ENCODE measurements at places on chromosomes 4 and X.
A peak's percentile ranks its signal among the peaks of the same experiment; 100 is the strongest.

DNA sequence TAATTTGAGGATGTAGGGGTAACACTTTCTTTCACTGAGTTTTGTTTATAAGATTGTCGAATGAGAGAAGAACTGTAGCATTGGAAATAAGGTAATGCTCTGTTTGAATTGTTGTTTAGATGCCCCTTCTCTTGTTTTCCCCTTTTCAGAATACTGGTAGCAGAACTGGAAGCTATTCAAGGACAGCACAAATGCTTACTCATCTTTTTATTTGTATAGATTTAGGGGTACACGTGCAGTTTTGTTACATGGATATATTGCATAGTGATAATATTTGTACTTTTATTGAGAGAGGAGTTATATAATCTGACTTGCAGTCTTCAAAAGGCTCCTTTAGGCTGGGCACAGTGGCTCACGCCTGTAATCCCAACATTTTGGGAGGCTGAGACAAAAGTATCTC lies 145.4 kb upstream of the HAND2 start:
- no peak for DNase-seq

DNA sequence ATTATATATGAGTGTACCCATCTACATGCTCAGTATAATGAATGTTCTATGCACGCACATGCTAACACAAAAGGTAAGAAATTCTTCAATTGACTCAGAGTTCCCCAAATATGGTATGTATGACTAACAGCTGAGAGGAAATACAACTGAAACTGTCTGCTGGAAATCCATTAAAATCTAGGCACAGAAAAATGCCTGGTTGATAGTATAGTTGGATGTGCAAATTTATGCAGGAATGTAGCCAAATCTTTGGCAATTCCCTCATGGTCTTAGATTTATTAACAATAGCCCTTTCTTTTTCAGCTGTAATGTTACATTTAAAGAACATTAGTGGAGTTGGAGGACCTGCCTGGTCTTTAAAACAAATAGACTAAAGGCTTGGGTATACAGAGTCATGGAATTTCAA lies 5.5 kb downstream of the CAMK2D start:
- no peak for DNase-seq

DNA sequence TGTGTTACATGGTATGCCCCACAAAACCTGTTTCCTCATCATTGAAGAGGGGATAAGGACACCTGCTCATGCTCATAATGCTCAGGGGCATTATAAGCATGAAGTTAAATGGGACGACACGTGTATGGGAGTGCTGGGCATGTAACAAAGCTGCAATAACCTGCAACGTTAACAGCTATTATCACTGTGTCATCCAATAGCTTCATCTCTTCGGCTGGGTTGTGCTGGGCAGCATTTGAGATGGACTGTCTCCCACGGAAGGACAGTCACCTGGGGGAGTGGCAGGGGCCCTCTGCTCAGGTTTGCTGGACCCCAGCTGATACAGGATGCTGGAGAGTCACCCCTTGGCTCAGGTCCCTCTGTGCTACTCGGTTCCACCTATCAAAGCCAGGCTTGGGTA lies 94.5 kb downstream of the NSUN7 start:
- DNase-seq, result no peak

- DNase-seq, result no peak
Measured at GRCh38 chr4:53015681-53016080, 153.6 kb downstream of the RASL11B start.

DNA sequence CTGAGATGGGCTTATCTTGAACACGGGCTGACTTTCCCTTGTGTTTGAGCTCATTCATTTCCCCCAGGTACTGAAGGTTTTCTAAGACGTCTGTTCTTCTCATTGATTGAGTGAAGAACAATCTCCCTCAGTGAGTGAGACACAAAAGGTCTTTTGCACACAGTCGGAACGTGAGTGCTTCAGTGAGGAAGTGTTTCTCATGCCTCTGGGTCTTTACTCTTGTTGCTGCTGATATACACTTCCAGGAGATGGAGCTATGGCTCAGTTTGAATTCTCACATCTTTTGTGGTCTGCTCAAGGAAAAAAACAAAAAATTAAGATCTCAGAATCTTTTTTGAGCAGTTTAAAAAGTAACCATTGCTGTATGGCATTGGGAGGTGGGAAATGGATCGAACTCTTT lies 981.9 kb upstream of the TENM3 start:
- no peak for DNase-seq

DNA sequence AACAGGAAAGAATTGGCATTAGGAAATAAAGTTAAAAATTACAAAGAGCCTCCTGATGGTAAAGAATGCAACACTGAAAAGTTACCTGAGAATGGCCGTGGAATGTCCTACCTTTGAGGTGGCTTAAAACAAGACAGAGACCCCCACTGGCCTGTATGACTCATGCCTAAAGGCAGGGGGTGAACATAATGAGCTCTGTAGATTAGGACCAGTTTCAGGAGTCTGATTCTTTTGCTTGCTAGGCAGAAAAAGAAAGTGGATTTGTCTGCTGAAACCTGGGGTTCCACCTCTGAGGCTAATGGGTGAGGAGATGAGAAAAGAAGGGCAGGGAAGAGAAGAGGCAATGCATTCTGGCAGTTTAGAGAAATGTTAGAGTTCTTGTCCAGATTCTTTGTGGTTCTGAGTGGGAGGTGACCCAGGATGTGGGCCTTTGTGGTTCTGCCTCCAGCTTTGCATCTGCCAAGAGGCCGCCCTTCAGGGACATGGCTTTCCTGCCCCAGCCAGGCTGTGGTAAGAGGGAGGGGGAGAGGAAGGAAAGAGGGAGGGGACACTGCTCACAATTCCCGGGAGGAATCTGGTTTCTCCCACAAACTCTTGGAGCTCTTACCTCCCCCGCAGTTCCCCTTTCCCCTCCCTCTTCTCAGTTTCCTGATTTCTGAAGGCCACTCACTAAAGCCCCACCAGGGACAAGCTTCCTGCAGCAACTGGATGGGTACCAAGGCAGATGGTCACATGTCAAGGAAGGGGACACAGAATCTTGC lies 109.6 kb downstream of the EFNB1 start:
- DNase-seq, result no peak

- no peak for DNase-seq
Measured at GRCh38 chr4:23163647-23164436, 471.1 kb downstream of the GBA3 start.

DNA sequence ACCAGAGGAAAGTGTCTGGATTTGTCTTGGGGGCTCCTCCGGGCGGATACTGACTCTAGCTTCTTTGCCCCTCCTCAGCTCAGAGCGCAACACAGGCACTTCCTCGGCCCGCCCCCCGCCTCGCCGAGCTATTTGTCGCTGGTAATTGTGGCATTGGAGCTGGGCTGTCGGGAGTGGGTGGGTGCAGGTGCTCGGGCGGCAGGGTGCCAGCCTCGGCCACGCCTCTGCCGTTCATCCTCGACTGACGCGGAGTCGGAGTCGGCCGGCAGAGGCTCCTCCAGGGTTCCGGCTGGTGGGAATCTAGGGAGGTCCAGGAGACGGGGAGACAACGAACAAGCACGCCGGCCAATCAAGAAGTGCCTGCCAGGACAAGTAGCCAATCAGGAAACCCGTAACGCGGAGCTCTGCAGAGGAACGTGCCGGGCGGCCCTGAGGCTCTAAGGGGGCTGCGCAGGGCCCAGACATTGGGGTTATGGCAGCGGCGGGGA lies 3.9 kb upstream of the SYN1 start:
- peak; percentile 38 for DNase-seq

DNA sequence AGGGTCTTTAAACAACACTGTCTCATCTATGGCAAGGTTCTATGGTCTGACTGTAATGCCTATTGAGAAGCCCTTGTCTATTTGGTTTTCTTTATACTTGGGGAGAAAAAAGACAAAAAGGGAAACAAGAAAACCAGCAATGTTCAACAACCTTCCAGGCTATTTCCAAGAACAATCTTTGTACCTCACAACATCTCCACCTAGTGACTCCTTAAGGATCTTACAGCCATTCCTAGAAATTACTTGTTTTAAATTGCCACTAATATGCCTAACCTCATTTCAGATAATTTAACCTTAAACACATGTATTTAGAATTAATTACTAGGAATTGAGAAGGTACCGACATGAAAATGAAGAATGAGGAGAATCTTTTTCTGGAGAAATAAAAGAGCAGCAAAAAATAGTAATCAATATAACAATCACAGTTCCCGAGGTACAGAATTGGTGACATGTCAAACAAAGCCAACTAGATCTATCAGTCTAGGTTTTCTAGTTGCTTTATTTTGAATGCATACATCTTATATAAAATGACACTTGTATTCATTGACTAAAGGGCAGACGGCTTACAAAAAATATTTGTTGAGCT lies 1.6 kb upstream of the RBM46 start:
- DNase-seq, result no peak

GRCh38 chrX:129026202-129026601 lies 497.1 kb downstream of the SMARCA1 start:
- DNase-seq, result no peak

DNA sequence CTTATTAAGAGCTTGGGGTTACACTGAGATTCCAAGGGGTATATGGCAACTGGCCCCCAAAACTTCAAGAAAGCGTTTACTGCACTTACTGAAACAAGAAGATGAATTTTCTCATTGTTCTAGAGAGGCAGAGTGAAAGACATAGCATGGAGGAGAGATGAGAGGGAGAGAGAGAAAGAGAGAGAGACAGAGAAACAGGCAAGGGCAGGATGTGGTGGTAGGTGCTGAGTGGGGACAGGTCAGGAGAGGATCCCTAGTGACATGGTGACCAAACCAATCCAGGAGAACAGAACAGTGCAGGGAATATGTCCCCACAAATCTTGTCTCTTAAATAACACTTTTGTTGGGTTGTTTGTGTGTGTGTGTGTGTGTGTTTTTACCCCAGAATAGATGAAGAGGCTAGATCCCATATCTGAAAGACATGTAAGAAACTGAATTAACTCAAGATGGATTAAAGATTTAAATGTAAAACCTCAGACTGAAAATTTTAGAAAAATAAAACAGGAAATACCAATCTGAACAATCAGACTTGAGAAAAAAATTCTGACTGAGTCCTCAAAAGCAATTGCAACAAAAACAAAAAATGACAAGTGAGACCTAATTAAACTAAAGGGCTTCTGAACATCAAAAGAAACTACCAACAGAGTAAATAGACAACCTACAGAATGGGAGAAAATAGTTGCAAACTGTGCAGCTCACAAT lies 202.2 kb downstream of the QDPR start:
- DNase-seq, result no peak

DNA sequence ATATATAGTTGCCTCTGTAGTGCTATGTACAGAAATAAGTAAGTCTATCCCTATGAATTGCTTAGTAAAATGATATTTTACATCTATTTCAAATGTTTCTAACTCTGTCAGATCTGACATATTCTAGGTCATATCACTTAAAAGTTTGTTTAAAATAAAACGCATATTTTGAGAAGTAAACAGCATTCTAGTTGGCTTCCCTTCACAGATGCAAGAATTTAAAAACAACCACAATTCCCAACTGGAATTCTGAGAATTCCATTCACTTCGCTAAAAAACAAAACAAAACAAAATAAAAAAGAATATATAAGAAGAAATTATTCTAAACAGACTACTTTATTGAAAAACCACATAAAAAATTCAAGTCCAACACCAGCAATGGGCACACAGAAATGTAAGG lies 126.0 kb downstream of the PPP3CA start:
- no peak for DNase-seq

GRCh38 chr4:27161191-27161590 lies 300.6 kb downstream of the STIM2 start:
- no peak for DNase-seq

DNA sequence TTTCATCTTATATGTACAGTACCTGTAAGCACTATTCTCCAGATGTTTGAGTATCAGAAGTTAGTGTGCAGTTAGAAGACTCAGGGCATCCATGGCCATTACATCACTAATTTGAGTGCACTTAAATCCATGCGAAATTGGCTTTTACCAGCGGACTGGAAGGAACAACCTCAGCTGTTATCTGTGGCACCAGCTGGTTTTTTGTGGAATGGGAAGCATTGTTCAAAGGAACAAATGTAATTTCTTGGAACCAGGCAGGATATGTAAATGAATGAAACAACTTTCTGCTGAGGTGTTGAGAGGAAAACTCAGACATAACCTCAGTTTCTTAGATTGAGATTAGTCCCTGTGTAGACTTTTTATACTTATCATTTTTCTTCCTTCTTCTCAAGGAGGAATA lies 60.2 kb downstream of the PDGFRA start:
- DNase-seq, result no peak

GRCh38 chr4:73713650-73714049 lies 26.7 kb upstream of the CXCL8 start:
- DNase-seq, result no peak

DNA sequence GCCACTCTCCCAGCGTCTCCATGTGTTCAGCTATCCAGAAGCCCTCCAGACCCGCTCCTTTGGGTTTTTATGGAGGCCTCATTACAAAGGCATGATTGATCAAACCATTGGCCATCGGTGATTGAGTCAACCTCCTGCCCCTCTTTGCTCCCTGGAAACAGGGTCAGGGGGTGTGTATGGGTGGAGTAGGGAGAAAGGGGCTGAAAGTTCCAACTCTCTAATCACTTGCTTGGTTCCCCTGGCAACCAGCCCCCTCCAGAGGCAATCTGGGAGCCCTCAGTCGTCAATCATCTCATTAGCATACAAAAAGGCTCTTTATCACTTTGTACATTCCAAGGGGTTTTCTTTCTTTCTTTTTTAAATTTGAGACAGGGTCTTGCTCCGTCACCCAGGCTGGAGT lies 2.3 kb downstream of the TRIM2 start:
- no peak for DNase-seq

DNA sequence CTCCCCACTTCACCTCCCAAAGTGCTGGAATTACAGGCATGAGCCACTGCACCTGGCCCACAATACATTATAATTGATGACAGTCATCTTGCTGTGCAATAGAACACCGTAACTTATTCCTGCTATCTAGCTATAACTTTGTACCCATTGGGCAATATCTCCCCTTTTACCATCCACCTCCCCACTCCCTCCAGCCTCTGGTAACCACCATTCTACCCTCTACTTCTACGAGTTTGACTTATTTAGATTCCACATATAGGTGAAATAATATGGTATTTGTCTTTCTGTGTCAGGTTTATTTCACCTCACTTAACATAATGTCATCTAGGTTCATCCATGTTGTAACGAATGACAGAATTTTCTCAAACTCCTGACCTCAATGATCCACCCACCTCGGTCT lies 8.2 kb upstream of the TEX11 start:
- no peak for DNase-seq

DNA sequence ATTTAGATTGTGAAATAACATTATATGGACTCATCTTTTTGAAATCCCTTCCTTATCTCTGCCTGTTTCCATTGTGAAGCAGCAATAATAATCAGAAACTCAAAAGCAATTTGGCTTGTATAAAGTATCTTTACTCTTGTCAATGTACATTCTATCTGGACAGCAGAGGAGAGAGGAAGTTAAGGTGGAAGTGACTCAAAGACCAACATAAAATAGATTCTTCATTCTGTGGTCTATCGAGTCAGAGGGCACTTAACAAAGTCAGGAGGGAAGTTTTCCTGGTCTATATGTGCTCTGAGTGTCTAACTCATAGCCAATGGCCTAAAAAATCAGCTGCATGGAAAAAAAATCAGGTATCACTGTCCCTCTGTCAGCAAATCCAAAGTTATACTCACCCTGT lies 155.5 kb downstream of the EMCN start:
- no peak for DNase-seq
